ENCODE measurements at places on chromosomes 5 and 9. TPM values are rescaled to one million over a fixed set of nuclear protein-coding genes. Genes with fewer than 3 reads are reported as not detected.

The ROPN1L gene
- not detected for total RNA-seq

The PCDHGA12 gene
- total RNA-seq = 0.10 TPM

The DRD1 gene
- total RNA-seq = not detected

The NMUR2 gene
- not detected for total RNA-seq
